ENCODE measurements at places on chromosomes 1 and 21. TPM values are rescaled to one million over a fixed set of nuclear protein-coding genes. Genes with fewer than 3 reads are reported as not detected.

Gene HCRTR1
- total RNA-seq = 0.64 TPM

Gene DVL1
- total RNA-seq = 46.0 TPM

Gene LRRC53
- total RNA-seq = 0.27 TPM

Gene CLK2
- 33.5 TPM for total RNA-seq

Gene ALX3
- total RNA-seq = not detected

Gene DR1
- total RNA-seq = 36.6 TPM

Gene CDC14A
- 11.4 TPM for total RNA-seq

Gene RBP7
- total RNA-seq = not detected

DNA sequence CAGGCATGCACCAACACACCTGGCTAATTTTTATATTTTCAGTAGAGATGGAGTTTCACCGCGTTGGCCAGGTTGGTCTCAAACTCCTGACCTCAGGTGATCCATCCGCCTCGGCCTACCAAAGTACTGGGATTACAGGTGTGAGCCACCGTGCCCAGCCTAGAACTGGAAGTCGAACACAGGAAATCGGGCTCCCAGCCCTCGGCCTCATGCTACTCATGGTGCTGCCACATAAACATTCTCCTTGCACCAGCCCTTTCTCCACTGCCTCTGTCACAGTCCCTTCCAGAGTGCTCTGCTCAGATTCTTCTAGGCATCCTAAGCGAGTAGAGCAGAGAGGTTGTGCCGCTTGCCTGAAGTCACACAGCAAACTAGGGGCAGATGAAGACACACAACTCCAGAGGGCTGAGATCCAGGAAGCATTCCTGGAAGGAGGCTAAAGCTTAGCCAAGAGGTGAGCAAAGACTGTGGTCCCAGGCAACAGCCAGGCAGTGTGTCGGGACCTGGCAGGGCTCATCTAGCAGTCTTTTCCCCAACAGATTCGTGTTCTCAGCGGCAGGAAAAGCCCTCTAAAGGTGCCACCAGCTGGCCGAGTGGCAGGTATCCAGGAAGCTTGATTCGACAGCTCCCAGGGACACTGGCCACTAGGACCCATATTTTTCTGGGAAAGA, 29.6 kb upstream of the NPPB start:
- peak; percentile 70 for DNase-seq

DNA sequence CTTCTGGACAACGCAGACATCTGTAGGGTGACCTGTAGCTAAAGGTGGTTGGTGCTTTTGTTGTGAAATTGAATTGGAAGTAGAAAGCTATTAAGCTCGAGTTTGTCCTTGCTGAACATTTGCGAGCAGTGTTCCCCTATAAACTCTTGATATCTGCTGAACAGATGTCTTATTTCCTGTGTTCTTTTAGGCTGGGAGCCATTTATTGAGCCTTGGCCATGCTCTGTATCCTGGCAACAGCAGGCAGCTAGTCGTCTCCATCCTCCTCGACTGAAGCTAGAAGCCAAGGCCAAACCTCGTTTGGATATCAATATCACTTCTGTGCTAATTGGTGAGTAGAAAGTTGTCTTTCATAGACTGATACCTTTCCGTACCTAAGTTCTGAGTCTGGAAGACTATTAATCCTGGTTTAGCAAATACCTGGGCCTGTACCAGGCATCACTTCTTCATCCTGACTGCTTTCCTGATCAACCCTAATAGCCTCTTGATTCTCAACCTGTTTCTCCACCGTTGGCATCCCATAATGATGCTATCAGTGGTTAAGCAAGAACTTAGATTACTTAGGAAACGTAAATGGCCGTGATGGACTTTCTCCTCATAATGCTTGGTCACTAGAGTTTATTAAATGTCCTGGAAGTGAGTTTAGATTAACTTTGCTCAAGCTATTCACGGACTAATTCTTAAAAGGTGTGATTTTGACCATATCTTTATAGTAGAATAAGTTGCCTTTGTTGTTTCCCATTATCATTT, 103.4 kb downstream of the VPS13D start:
- no peak for DNase-seq

GRCh38 chr1:37147392-37147831, 113.1 kb upstream of the GRIK3 start:
- no peak for DNase-seq

- no peak for DNase-seq
Measured at GRCh38 chr1:111234866-111235265, 7.4 kb downstream of the CHI3L2 start.

DNA sequence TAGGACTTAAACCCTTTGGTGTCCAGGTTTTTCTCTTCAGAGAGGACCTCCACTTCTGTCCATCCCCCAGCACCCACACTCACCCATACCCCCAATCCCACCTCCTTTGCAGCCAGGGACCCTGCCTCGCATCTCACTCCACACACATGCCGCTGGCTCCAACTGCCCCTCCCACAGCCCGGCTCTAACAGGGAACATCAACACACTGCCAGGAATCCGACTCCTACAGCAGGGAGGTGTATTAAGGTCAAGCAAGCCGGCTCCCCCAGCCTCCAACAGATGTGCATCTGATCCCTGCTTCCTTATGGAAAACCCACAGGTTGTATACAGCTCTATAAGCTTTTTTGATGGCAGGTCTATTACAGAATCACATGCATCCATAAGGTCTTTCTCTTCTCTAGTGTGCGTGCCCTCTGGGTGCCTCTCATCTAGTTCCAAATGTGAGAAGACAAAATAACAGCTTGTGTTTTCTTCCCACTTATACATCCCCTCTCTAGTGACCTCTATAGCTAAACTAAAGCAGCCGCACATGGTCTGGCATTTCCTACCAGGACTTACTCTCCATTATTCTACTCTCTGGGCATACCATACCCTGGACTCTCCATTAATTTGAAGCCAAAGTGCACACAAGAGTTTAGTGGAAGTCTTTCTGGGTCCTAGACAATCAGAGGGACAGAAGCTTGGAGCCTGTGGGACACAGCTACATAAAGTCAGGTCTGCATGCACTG, 16.3 kb downstream of the PIK3C2B start:
- DNase-seq = no peak

- DNase-seq = no peak
Measured at GRCh38 chr1:103162360-103162759, 54.0 kb upstream of the COL11A1 start.

- DNase-seq = peak; percentile 1
Measured at GRCh38 chr1:95309031-95309471, 75.0 kb downstream of the RWDD3 start.

DNA sequence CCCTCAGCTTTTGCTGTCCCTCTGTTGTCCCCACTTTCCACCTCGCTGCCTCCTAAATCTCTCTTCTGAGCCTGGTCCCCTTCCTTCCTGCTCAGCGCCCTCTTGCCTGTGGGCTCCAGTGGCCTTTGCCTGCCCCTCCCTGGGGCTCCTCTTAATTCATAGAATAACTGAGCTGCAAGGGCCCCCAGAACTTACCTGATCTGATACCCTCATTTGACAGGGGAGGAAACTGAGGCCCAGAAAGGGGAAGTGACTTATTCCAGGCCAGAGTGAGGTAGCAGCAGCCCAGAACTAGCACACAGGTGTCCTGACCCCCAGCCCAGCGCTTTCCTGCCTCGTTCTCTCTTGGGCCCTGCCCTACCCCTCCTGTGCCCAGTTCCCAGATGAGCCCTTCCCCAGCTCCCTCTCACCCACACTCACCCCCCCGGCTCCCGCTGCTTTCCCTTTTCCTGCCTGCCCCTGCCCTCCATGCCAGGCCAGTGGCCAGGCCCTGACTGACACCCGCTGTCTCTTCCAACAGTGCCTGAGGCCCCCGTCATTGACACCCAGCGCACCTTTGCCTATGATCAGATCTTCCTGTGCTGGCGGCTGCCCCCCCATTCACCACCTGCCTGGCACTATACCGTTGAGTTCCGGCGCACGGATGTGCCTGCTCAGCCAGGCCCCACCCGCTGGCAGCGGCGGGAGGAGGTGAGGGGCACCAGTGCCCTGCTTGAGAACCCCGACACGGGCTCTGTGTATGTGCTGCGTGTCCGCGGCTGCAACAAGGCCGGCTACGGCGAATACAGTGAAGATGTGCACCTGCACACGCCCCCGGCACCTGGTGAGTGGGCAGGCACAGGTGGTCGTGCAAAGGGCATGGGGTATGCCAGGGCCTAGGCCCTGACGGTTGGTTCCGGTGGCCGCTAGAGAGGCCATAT, 5.7 kb downstream of the TRIM46 start:
- DNase-seq = no peak

Measured in cerebellum (tissue), 4 donors.